ENCODE measurements at places on chromosomes 16 and 17.

DNA sequence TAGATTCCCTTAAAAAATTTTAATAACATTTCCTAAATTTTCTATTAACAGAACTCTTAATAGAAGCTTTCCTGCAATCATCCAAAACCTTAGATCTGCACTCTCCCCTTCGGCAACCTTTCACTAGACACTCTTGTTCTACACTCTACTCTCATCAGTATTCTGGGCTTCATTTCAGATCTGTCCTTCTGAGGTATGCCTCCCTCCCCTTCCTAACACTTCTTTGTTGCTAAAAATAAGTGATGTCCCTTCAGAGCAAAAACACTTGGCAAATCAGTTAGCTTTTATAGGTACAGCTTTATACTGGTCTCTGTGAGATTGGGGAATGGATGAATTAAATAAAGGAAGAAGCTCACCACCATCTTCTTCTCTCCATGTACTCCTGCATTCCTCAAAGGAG is 28.2 kb upstream of the GNAO1 start:
- no peak for DNase-seq

DNA sequence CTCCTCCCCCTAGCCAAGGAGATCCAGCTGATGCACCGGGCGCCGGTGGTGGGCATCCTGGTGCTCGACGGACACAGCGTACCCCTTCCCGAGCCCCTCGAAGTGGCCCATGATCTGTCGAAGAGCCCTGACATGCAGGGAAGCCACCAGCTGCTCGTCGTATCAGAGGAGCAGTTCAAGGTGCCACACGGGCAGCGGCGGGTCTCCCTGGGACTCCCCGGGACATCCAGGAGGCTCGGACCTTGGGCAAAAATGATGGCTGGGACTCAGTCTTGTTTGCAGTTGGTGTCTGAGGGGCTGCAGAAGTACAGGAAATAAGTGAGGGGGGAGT is 15.8 kb upstream of the MYO15B start:
- no peak for DNase-seq

DNA sequence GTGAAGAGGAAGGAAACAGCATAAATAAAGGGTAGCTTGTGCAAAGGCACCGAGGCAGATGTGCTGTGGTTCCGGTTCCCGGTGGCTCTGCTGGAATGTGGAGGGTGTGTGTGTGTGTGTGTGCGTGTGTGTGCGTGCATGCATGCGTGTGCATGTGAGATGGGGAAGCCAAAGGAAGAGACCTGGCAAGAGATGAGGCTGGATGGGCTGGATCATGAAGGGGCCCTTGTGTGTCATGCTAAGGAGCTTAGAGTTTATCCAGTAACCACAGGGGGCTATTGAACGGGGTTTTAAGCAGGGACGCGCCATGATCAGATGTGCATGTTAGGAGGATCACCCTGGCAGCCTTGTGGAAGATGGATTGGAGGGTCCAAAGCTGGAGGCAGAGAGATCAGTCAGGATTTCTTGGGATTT is 8.3 kb downstream of the WSCD1 start:
- no peak for DNase-seq

DNA sequence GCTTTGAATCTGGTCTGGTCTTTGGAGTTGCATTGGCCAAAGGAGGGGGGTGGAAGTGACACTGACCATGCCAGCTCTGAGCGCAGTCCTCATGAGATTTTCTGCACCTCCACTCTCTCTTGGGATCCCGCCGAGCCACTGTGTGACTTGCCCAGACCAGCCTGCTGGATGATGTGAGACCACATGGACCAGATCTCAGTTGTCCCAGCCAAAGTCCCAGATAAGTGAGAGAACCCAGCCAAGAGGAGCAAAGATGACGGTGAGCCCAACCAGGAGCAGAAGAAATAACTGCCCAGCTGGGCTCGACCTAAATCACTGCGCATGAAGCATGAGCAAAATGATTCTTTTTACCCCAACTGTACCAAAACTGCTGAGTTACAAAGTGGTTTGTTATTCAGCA is 96.5 kb upstream of the ERCC4 start:
- DNase-seq, result no peak

DNA sequence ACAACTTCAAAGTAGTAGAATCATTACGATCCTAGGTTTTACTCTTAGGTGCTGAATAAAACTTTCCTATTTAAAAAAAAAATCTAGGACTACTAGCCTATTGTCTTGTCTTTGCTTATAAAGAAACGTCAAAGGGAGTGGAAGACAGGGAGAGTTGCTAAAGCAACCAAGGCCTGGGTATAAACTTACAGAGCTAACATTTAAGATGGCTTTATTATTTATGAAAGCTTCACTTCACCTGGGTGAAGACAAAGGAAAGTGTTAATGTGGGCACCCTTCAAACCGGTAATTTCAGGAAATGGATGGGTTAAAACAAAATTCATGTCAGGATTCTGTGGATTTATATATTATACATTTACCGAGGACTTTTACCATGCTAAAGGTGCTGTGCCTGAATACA is 2.5 kb downstream of the DUSP14 start:
- DNase-seq, result no peak

- no peak for DNase-seq
Measured at GRCh38 chr16:11725457-11725856, 17.2 kb downstream of the TXNDC11 start.

DNA sequence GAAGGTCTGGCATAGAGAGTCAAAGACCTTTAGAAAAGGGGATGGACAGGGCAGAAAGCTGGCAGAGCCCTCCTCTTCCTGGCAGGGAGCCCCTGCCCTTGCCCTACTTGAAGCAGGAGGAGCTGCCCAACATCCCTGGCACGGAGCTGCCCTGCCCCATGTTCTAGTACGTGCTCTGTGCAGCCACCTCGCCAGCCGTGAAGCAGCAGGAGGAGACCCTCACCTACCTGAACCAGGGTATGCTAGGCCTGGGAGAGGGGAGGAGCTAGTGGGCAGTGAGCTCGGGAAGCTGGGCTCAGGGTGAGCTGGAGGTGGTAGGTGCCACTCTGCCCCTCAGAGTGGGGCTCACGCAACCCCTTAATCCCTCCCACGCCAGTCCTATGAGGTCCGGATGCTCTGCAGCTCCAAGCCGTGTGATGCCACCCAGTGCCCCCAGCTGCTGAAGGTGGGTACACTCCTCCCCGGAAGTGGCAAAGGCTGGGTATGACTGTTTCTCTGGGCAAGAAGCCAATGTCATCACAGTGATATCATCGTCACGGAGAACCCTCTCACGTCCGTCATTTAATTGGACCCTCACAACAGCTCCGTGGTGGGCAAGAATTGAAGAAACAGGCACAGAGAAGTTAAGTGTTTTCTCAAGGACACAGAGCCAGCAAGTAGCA is 12.7 kb upstream of the STAC2 start:
- no peak for DNase-seq

DNA sequence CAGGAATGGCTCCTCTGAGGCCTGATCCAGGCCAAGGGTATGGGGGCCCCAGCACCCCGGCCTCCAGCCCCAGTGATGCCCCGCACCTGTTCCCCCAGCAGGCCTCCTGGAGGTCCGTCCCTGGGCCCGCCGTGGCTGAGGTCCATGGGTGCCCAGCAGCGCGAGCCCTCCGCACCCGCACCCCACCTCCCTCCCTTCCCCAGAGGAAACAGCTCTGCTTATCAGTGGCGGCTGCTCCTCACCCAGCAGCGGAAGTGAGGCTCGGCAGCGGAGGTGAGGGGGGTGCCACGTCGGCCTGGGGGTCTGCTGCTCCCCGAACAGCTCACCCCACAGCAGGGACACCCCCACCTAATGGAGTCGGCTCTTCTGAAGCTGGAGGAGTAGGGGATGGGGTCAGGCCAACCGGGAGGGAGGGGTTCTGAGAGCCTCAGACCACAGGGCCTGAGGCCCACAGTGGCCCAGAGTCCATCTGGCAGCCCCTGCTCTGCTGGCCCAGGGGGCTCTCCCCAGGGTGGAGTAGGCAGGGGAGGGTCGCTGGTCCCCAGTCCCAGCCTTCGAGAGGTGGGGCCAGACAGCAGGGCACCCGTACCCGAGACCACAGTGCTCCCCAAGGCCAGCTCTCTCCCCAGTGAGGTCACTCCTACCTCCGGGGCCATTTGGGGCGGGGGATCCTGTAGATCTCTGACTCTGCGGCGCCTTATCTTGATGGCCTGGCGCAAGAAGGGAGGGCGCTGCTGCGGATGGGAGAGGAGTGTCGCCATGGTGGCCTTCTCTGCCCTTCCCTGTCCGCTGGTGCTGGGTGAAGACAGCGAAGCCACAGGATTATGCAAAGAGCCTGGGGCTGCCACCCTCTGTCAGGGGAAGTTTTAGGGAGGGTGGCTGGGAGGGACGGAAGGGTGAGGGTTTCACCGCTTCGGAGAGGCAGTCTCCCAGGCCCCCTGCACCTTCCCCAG is at the start of gene UNC13D:
TSS of gene UNC13D (minus strand) at position 828 of the 953 bp plus-strand sequence. CDS start at position 761, 67 bp downstream.
- peak; percentile 93 for DNase-seq

- DNase-seq, result no peak
Measured at GRCh38 chr17:8375738-8376259, 705 bp downstream of the KRABD2 start.

DNA sequence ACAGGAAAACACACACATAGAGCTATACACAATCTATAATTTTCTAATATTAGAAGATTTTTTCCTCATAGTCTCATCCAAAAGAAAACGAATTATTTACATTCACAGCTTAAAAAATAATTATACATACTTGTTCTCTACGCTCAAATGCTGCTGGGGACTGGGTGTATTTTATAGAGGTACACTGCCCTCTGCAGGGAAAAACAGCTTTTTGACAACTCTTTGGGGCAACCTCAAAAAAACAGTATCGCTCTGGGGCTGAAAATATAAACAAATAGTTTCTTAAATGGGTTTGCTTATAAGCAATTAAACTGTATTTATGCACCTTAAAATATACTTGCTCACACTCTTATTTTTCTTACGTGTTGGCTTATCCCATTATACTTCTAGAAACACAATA is 261.8 kb upstream of the PSMD7 start:
- no peak for DNase-seq

DNA sequence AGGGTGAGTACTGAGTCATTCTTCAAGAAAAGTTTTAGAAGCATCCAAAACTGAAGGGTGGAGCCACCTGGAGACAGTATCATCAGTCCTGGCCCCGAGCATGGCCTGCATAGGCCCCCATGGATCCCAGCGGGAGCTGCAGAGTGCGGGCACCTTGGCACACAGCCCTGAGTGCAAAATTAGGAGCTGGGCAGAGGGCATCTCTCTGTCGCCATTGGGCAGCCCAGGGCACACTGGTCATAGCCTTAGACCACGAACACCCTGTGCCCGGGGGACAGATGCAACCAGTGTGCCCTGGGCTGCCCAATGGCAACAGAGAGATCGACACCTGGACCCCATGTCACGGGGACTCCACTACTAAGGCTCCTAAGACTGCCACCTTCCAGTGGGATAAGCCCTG is 14.6 kb downstream of the MAPT start:
- no peak for DNase-seq

GRCh38 chr17:4417129-4417667 is 16.5 kb upstream of the SPNS3 start:
- DNase-seq, result no peak

DNA sequence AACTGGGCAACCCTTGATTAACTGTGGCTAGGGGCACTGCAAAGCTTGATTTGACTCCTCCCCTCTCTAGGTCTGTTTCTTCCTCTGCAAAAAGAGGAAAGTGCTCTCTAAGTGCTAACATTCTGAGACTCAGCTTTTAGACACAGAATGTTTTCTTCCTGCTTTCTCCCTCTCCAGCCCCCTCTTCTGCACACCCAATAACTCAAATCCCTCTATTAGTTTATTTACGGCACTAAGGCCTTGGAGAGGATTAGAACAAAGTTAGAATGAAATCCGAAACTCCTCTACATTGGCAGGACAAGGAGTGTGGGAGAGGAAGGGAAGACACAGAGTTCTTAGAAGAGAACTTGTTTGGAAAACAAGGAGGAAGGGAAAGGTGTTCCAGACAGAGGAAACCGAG is 3.3 kb upstream of the SBK1 start:
- no peak for DNase-seq

DNA sequence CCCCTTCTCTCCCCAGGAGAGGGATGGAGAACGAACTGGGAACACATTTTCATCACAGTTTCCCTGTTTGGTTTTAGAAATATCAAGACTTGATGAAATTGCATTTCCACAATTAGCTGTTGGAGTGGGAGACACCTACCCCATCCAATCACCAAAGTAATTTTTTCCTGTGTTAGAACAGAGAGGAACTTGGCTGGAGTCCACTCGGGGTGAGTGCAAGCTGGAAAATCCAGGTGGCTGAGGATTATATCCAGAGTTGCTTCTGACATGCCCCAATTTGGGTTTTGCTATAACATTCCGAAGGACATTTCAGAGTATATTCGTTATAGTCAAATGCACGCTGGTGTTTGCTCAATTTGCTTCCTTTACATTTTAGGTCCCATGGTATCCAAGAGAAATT is 231.8 kb downstream of the C16orf95 start:
- DNase-seq, result no peak

- DNase-seq, result no peak
Measured at GRCh38 chr17:40241252-40241834, 22.2 kb downstream of the WIPF2 start.

- no peak for DNase-seq
Measured at GRCh38 chr17:8074554-8074953, 13.0 kb downstream of the ALOX12B start.

DNA sequence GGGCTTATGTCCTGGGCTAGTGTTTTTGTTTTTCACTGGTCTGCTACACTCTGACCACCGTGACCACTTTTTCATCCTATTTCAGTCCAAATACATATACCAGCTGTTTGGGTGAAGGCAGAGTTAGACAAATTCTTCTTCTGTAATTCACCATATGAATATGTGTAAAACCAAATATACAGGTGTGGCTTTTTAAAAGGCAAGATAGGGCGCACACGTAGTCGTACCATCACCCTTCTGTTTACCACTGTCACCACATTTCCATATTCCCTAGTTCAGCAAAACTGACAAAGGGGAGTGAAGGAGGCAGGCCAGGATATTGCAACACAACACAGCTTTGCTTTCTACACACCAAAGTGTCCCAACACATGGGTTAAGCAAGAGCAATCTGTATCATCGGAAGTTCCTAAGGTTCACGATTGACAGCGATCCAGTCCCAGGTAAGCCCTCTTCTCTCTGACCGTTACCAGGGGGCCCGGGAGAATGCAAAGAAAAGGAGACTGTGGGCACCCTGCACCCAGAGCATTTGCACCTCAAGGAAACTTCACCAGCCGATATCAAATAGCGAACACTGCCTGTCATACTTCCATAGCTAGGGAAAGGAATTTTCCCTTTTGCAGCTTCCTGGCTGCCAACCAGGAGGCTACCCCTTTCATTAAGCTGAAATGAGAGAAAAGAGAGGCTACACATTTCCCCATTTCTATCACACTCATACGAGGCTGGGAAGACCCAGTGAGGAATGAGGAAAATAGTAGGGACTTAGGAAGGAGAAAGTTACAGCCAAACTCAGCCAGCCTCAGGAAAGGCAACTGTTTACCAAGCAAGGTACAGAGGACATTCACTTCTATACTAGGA is 23.1 kb downstream of the CREBBP start:
- DNase-seq, result no peak

- peak; percentile 45 for DNase-seq
Measured at GRCh38 chr17:29292992-29293889, 707 bp downstream of the NUFIP2 start.

DNA sequence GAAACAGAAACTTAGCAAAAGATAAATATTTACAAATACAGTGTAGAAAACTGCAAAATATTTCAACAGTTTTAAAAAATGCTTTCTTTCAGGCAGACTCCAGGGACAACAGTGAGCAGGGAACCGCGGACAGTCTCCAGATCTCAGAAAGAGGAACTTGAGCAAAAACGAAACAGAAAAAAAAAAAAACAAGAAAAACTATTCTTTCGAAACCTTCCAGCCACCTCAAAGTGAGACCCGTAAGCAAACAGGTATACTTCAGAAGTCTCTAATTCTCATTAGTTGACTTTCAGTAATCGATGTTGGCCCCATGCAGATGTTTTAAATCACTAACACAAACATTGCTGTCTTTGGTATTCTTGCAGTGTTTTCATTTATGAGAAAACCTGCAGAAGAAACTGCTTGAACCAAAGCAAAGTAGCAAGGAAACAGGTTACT is 15.7 kb upstream of the CCL1 start:
- no peak for DNase-seq
